Right kidney (tissue), 9 donors: ENCODE measurements at places on chromosomes 4 and X.

- DNase-seq: no peak
Measured at GRCh38 chr4:84782517-84782916, 184.0 kb downstream of the WDFY3 start.

DNA sequence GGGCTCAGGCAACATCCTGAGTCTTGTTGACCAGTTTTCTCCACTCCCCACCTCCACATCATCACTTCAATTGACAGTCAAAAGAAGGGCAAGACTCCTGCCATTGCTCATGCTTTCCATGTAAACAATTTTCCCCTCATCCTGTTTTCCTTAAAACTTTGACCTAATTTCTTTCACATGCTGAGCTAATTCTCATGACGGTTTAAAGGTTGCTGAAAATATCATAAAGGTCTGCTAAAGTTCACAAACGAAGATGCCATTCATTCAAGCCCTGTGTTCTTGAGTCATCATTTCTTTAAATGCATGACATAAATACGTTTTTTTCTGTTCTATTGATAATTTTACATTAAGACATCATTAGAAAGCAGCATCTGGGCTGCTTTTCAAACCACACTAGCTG, 353.9 kb downstream of the NKX6-1 start:
- DNase-seq: no peak

DNA sequence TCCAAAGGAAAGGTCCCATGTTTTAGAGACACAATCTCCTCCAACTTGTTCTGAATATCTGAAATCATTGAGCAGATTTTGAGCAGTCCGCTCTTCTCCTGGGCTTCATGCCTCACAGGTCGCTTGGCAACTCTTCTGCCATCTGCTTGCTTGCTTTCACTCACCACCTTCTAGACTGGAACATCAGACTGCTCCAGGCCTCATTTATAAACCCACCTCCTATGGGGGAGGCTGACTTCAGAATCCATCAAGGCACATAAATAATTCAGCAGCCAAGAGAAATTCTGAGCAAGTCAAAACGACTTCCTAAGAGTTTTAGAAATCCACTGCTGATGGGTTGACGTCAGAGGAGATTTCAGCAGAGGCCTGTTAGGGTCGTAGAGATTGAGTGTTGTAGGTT, 64.1 kb downstream of the FAM184B start:
- DNase-seq: no peak

DNA sequence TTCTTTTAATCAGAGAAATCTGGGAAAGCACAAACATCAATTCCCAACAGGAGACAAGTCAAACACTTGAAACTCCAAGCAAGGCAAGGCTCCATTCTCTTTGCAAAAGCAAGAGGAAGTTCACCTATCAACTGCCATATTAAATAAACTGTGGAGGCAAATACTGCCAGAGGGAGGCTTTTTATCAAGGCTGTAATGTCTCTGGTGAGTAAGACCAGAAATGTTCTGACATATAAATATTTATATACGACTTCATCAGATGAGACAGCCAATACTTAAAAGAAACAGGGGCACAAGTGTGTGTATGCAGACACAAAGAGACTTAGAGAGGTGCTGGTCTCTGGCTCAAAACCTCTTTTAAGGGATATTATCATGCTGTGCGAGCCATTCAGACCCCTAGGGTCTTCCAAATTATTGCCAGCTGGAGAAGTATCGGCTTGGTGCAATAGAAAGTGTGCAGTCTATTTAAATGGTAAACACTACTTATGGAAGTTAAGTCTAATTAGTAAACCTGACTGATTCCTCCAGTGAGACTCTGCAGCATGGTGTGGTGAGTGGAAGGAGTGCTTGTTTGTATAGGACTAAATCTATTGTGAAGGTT, 24.4 kb downstream of the DCX start:
- no peak for DNase-seq

GRCh38 chr4:6338951-6339817, 69.5 kb downstream of the WFS1 start:
- no peak for DNase-seq

DNA sequence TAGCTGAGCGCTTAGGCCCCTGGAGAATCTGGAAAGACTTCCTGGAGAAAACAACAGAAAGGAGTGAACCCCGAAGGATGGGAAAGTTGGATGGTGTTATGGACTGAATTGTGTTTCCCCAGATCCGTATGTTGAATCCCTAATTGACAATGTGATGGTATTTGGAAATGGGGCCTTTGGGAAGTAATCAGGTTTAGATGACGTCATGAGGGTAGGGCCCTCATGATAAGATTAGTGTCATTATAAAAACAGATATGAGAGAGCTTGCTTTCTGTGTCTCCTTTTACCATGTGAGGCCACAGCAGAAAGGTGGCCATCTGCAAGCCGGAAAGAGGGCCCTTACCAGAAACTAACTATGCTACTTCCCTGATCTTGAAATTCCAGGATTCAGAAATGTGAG, 159.5 kb downstream of the QDPR start:
- no peak for DNase-seq
